ENCODE measurements at places on chromosomes 4 and X.

DNA sequence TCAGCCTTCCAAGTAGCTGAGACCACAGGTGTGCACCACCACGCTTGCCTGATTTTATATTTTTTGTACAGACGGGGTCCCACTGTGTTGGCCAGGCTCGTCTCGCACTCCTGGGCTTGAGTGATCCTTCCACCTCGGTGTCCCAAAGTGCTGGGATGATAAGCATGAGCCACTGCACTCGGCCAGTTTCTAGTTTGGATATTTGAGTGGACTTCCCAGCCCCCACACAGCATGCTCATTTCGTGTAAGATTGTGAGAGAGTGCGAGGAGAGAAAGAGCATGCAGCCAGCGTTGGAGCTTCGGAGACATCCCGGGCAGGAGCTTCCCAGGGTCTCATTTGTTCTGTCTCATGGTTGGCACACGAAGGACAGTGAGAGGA, 31.8 kb downstream of the ARSD start:
- DNase-seq, result no peak

DNA sequence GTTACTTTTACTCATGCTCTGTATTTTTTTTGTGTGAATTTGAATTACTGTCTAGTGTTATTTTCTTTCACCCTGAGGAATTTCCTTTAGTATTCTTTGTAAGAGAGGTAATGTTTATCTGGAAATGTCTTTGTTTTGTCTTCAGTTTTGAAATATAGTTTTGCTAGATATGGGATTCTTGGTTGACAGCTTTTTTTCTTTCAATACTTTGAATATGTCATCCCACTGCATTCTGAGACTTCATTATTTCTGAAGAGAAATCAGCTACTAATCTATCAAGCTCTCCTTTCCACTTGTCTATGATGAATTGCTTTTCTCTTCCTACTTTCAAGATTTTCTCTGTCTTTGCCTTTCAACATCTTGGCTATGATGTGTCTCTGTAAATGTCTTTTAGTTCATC, 217.0 kb upstream of the CASK start:
- DNase-seq, result no peak

- DNase-seq, result no peak
Measured at GRCh38 chr4:15366721-15367120, 61.1 kb upstream of the C1QTNF7 start.

- DNase-seq, result no peak
Measured at GRCh38 chrX:87805829-87806490, 288.4 kb downstream of the KLHL4 start.

GRCh38 chr4:151402145-151402865, 6.7 kb upstream of the FHIP1A start:
- no peak for DNase-seq

- DNase-seq, result no peak
Measured at GRCh38 chrX:67346667-67347066, 197.2 kb upstream of the AR start.

- DNase-seq, result no peak
Measured at GRCh38 chrX:9442056-9442455, 22.8 kb upstream of the TBL1X start.

DNA sequence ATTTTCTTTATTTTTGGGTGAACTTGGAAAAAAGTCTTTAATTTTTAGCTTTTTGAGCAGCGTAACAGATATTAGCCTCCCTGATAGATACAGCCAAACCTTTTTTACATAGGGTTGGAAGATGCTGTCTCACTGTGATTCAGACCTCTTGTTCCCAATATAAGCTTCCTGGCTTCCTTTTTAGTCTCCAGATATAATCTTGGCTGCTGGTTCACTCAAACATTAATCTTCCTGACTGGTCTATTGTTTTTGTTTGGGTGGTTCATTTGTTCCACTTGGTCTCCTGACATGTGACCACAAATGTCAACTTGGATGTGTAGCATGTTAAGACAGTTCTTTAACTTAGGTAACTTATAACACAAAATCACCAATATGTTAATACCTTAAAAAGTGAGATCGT, 23.0 kb downstream of the RPA4 start:
- no peak for DNase-seq

GRCh38 chr4:23857367-23857959, 32.4 kb downstream of the PPARGC1A start:
- no peak for DNase-seq

DNA sequence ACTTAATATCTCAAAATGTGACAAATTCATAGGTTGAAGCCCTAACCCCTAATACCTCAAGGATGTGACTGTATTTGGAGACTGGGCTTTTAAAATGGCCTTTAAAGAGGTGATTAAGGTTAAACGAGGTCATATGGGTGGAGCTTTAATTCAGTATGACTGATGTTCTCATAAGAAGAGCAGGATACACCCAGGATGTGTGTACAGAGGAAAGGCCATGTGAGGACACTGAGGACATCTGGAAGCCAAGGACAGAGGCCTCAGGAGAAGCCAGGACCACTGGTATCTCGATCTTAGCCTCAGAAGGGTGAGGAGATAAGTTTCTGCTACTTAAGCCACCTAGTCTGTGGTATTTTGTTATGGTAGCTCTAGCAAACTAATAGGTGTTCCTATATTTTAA, 49.0 kb upstream of the SHISA3 start:
- DNase-seq, result no peak

DNA sequence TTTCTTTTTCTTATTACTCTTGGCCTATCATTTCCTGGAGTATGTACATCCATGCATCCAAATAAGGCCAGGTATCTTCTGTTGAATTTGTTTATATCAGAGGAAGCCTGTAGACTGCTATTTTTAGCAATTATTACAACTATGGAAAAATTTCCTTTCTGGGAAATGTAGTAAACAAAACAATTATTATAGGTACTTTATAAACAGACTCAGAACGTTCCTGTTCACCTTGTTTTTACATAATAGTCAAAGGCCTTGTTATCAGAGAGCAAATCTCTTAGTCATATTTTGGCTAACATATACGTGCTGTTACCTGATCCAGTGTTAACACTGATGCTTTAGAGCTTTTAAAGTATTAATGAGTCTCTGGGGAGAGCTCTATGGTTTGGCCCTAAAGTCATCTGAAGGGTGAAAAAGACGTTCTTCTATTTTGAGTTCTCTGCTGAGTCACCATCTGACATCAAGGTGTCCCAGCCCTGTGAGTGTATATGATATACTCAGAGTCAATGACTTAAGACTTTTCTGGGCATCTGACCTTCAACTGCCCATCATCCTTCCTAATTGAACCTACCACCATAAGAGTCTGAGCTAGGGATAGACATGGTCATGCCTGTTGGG, 7.3 kb downstream of the SPARCL1 start:
- no peak for DNase-seq

- no peak for DNase-seq
Measured at GRCh38 chrX:103919270-103919637, 43.2 kb upstream of the TMSB15B start.

DNA sequence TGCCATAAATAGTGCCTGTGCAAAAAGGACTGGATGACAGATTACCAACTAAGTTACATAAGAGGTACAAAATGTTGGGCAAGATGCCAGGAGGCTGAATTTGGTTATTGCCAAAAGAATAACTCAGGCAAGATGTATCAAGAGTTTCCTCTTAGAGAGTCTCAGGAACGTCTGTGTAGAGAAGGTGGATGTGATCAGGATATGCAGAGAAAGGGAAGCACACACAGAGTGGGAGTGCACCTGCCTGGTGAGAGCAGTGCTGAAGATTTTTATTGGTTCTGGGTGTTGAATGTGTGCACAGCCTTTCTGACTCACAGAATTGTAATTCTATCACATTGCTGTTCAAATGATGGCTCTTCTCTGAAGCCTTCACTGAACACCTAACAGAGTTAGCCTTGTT, 156.8 kb upstream of the HS3ST1 start:
- DNase-seq, result no peak

GRCh38 chr4:56244681-56245080, 142.6 kb downstream of the AASDH start:
- DNase-seq, result no peak

GRCh38 chr4:6909970-6910339, 329 bp downstream of the TBC1D14 start:
- no peak for DNase-seq

DNA sequence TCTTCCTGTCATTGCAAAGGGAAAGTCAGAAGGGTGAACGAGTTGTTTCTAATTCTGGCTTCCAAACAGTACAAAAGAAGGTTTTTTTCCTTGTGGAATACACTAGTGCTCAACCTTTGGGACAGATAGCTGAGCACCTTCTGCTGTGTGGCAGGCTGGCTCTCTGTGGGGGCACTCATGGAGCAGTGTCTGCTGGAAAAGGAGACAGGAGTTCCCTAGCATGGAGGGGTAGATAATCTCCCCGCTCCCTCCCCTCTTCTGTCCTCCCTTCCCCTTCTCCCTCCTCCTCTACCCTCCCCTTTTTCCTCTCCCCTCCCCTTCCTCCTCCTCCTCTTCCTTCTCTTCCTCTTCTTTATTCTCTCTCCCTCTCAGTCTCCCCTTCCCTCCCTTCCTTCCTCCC, 62.4 kb upstream of the MTM1 start:
- no peak for DNase-seq

DNA sequence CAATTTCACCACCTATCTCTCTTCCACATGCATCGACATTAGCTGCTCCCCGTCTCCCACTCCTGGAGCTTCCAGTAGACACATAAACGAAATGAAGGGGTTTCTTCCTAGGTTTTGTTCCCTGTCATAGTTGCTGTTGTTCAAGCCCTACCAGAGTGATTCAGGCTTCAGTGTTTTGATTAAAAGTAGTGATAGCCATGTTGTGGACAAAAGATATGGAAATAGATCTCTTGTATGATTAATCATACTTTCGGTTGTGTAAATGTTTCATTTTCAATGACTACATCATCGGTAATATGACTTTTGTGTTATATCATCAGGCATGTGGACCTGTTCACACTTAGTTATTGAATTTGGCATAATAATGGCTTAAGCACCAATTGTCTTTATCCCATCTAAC, 96.5 kb upstream of the KLF3 start:
- DNase-seq, result no peak

- DNase-seq, result no peak
Measured at GRCh38 chr4:153398713-153399112, 54.2 kb downstream of the MND1 start.

- no peak for DNase-seq
Measured at GRCh38 chr4:13704035-13704434, 76.5 kb upstream of the BOD1L1 start.

- no peak for DNase-seq
Measured at GRCh38 chr4:2470791-2471190, 1.9 kb downstream of the RNF4 start.

GRCh38 chrX:126064901-126065541, 101.1 kb downstream of the DCAF12L2 start:
- no peak for DNase-seq

- DNase-seq, result no peak
Measured at GRCh38 chr4:86498863-86499166, 95.3 kb upstream of the PTPN13 start.

GRCh38 chr4:155512817-155513216, 136.1 kb upstream of the MAP9 start:
- no peak for DNase-seq

DNA sequence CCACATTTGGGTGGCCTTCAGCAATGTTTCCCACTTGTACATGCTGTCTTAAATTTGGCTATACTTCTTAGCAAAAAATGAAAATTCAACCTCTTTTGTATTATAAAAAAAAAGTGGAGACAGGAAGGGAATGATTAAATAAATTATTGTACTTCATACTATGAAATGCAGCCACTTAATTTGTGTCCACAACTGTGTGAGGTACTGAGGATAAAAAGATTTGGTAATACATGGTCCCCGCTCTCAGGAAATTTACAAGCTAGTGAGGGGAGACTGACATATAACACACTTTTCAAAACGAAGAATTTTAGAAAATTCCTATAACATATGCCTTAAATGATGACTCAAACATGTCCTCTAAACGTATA, 105.0 kb downstream of the HNRNPD start:
- DNase-seq, result no peak

DNA sequence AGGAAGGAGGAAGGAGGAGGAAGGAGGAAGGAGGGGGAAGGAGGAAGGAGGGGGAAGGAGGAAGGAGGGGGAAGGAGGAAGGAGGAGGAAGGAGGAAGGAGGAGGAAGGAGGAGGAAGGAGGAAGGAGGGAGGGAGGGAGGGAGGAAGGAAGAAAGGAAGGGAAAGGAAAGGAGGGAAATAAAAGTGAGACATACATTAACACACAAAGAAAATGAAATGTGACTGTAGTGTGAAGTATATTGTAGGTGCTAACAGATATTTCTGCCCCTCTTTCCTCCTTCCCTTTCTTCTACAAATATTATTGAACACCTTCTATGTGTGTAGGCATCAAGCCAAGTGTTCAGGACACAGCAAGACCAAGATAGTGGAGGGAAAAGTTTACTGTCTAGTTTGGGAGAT, 26.4 kb upstream of the PROM1 start:
- DNase-seq, result no peak
